ENCODE measurements at places on chromosomes 2 and 18.

DNA sequence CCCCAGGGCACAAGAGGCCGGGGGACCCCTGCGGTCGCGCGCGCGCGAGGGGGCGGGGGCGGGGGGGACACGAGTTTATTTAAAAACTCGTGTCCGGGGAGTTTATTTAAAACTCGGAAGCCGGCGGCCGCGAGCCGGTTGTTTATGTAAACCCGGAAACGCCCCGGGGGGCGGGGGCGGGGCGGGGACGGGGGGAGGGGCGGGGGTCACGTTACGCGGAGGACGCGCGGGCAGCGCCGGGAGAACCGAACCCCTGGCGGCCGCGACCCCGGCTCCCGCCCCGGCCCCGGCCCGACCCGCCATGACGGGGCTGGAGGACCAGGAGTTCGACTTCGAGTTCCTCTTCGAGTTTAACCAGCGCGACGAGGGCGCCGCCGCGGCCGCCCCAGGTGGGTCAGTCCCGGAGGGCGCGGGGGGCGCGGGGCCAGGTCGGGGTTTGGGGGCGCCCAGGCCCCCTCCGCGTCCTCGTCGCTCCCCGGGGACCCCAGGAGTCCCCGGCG is 4.4 kb downstream of the NFATC1 start:
- peak; percentile 28 for DNase-seq

DNA sequence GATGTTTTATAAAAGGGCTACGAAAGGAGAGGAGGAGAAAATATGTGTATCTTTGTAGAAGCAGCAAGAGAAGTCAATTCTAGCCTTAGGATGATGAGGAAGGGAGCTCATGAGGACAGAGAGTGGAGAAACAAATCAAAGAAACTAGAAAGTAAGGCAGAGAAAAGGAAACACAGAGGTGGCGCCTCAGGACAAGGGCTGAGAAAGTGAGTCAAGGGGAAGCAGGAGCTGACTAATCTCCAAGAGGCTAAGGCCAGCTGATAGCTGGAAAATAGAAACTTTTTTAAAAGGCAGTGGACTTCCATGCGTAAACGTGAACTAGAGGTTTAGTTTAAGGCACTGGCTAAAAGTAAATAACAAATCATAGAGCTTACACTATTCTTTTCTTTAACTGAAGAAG is 173.3 kb downstream of the ANKRD44 start:
- no peak for DNase-seq

DNA sequence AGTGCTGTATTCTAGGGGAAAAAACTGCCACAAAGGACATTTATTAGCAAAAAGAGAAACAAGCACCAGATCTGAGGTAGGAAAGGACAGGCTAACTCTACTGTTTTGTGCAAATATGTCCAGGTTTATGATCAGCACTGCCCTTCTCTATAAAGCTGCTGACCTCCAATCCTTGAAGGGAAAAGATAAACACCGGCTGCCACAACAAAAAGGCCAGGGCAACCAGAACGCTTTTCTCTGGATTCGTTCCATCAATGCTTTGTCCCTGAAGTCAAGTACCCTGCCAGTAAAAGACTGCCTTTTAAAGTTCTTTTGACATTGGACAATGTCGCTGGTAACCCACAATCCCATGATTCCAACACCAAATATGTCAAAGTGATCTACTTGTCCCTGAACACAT is 21.0 kb downstream of the SMAD2 start:
- no peak for DNase-seq

DNA sequence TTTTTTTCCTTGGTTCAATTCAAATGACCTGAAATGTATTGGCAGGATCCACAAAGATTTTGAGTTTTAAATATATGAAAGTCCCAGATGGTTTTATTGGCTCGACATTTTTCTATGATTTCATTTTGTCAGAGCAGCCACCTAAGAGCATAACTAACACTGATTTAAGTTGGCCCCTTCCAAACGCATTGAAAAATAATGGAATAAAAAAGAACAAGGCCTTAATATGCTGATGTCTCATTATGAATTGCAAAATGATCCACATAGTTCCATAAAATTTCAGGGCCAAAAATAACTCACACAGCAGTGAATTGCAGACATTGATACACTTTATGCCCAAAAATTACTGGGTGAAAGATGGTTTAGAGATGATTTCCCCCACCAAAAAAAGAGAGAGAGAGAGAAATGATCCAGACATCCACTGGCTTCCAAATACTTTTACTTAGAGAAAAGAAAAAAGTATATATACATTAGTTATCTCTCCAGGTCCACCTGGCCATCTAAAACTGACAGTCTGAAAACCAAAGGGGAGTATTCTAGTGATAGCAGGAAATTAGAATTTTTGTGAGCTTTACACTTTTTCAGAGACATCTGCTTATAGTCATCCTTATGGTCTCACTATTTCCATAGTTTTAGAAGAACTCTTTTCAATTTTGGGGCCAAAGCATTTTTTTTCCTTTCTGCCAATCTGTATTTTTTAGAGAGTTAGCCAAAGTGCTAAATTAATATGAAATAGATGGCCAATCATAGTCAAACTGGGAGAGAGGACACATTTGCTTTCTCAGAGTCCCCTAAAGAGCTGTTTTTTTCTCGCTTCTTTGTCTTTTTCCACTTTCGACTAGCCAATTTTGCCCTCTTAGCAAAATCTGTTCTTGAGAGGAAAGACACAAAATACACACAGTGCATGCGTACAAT is 213.5 kb upstream of the RND3 start:
- DNase-seq = no peak

DNA sequence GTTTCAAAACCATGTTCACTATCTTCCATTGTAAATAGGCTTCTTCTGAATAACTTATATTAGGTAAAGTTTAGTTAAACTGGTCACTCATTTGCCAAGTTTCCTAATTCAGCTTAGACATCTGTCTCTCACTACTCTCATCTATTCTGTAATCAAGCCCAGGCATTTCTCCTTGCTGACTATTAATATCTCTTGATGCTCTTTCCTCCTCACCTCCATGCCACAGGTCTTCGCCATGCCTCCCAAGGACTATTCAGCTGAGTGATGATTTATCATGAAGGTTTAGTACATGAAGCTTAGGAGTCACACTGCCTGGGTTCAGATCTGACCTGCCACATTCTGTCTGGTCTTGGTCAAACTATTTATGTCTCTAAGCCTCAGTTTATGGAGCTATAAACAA is 115.5 kb downstream of the SPOPL start:
- no peak for DNase-seq

DNA sequence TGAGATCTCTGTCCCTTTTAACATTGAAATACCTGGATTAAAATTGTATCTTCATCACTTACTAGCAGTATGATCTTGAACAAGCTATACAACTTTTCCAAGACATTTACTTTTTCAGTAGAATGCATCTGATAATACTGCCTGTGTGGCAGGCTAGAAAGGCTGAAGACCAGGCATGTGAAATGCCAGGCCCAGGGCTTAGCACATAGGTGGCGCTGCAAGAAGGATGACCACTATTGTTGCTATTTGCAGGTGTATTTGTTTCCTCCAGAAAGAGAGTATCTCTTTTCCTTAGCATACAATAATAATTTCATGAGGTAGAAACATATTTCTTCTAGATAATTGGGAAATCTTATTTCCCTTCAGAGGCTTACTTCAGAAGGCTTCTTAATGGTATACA is 331.3 kb downstream of the THSD7B start:
- no peak for DNase-seq
